ENCODE measurements at places on chromosomes 11 and 22. TPM values are rescaled to one million over a fixed set of nuclear protein-coding genes. Genes with fewer than 3 reads are reported as not detected.

GRCh38 chr11:124481365-124482323, 36.1 kb upstream of the OR8B8 start:
- no peaks in the 10 kb centered on the region for H3K4me1 ChIP-seq
- H3K27me3 ChIP-seq = no peaks in the 10 kb centered on the region
- DNase-seq = no peak
- no peaks in the 10 kb centered on the region for H3K36me3 ChIP-seq
- H3K27ac ChIP-seq = no peak overlapping the region

DNA sequence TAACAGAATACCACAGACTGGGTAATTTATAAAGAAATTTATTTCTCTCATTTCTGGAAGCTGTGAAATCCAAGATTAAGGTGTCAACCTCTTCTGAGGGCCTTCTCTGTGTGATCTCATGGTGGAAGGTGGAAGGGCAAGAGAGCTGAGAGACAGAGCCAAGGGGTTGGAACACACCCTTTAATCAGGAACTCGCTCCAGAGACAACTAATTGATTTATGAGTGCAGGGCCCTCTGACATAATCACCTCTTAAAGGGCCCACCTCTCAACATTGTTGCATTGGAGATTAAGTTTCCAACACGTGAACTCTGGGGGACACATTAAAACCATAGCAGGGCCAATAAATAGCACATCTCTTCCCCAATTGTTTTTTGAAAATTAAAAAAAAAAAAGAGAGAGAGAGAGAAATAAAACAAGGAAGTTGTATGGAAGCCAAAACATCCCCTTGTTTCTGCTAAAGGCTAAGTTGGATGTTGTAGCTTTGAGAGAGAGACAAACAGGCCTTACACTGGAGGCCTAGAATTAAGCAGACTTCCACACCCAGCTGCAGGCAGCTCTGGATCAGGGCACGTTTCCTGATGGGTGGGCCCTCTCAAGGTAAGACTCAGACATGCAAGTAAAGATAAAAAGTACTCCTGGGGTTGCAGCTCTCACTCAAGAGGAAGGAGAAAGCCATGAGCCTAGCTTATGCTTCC, 64.1 kb upstream of the BIRC3 start:
- no peaks in the 10 kb centered on the region for H3K27me3 ChIP-seq
- H3K4me1 ChIP-seq = no peaks in the 10 kb centered on the region
- no peak overlapping the region for H3K27ac ChIP-seq
- H3K36me3 ChIP-seq = no peaks in the 10 kb centered on the region
- DNase-seq = no peak

GRCh38 chr11:117745346-117745745, 51.7 kb downstream of the DSCAML1 start:
- no peak overlapping the region for H3K27ac ChIP-seq
- H3K36me3 ChIP-seq = no peaks in the 10 kb centered on the region
- H3K4me3 ChIP-seq = no peak overlapping the region
- no peak for DNase-seq

DNA sequence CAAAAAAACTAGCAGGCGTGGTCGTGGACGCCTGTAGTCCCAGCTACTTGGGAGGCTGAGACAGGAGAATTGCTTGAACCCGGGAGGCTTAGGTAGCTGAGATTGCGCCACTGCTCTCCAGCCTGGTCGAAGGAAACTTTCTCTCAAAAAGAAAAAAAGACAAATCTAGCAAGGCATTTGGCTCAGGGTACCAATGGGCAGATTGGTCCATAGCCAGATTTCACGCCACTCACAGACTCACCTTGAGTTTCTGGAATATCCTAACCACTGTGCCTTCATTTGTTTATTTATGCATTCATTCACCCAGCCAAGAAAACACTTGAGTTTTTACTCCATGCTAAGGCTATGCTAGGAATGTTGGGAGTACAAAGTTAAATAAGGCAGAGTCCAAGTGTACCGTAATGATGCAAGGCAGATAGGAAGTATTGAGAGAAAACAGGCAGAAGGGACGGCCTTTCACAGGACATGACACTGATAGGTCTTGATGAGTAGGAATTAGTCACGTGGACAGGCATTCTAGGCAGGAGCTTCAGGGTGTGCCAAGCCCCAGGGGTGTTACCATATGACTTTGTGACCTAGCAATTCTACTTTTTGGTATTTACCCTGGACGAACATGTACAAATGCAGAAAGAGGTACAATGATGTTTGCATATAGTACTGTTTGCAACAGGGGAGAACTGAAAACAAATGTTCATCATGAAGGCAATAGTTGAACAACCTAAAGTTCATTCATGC, 3.0 kb upstream of the PACSIN3 start:
- no peaks in the 10 kb centered on the region for H3K27me3 ChIP-seq
- no peak for DNase-seq
- H3K36me3 ChIP-seq = no peaks in the 10 kb centered on the region
- no peaks in the 10 kb centered on the region for H3K4me1 ChIP-seq

DNA sequence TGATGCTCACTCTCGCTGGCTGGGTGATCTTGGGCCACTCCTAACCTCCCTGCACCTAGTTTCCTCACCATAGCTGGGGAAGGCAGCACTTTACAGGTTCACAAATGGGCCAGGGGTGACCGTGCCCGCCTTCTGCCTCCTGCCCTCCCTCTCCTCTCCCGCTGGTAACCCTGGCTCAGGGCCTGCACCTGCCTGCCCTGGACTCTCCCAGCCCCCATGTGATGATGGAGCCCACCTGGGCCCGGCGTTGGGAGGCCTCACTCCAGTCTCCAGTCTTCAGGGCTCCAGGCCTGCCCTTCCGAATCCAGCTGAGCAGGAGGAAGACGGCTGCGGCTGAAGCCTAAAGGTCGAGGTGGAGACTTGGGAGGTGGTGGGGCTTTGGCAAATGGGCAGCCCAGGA, 152.9 kb downstream of the CACNA1I start:
- H3K36me3 ChIP-seq = no peaks in the 10 kb centered on the region
- no peaks in the 10 kb centered on the region for H3K27me3 ChIP-seq
- H3K4me1 ChIP-seq = no peaks in the 10 kb centered on the region
- peak; percentile 64 for DNase-seq

GRCh38 chr22:34950489-34950888, 115.5 kb upstream of the ISX start:
- H3K4me1 ChIP-seq = no peaks in the 10 kb centered on the region
- DNase-seq = no peak
- no peak overlapping the region for H3K27ac ChIP-seq
- H3K27me3 ChIP-seq = peaks cover 4% of the 10 kb centered on the region

- H3K27me3 ChIP-seq = no peaks in the 10 kb centered on the region
- DNase-seq = peak; percentile 76
- H3K4me1 ChIP-seq = no peaks in the 10 kb centered on the region
- no peak overlapping the region for H3K27ac ChIP-seq
Measured at GRCh38 chr22:32660292-32660691, 141.2 kb upstream of the TIMP3 start.

The APOL5 gene
- polyA plus RNA-seq = not detected

The FLRT1 gene
- not detected for polyA plus RNA-seq

The DEUP1 gene
- polyA plus RNA-seq = not detected

All from aorta (tissue), 5 donors.